ENCODE measurements at places on chromosomes 1 and 21.

DNA sequence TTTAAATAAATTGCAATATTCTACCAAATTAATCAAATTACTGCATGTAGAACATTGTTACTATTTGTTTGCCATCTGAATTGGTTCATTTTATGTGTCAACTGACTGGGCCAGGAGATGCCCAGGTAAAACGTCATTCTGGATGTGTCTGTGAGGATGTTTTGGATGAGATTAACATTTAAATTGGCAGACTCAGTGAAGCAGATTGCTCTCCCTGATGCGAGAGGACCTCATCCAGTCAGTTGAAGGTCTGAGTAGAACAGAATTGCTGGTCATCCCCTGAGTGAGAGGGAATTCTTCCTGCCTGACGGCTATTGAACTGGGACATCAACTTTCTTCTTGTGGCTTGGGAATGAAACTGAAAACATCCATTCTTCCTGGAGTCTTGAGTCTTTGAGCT lies 122.0 kb upstream of the GREM2 start:
- DNase-seq = no peak

- no peak for DNase-seq
Measured at GRCh38 chr1:21619375-21619947, 49.7 kb downstream of the RAP1GAP start.

GRCh38 chr1:108708691-108709660 lies 3.7 kb upstream of the FNDC7 start:
- DNase-seq = peak; percentile 73

DNA sequence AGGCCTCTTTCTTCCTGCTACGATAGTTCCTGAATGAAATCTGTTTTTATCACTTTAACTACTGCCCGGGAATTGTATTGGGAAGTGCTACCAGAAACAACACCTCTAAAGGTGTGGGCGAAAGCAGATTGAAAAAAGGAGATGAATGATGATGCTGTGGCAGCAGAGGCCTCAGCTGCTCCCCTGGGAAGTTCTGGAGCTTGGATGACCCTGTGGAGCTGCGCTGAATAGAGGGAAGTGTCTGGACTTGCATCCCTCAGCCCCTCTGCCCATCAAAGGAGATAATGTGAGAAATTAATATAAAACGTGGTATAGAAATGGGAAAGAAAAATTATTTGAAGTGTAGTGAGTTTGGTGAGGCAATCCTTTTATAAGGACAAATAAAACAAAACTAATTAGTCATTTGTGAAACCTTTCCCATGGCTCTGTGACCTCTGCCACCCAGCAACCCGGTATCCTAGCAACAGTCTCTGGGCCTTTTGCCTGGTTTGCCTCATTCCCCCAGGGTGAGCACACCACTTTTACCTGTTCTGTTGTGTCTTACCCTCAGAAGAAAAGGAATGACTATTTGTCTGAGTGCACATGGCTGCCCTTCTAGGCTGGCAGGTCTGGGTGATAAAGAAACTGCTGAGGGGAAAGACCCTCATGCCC lies 21.3 kb downstream of the OVAAL start:
- no peak for DNase-seq

DNA sequence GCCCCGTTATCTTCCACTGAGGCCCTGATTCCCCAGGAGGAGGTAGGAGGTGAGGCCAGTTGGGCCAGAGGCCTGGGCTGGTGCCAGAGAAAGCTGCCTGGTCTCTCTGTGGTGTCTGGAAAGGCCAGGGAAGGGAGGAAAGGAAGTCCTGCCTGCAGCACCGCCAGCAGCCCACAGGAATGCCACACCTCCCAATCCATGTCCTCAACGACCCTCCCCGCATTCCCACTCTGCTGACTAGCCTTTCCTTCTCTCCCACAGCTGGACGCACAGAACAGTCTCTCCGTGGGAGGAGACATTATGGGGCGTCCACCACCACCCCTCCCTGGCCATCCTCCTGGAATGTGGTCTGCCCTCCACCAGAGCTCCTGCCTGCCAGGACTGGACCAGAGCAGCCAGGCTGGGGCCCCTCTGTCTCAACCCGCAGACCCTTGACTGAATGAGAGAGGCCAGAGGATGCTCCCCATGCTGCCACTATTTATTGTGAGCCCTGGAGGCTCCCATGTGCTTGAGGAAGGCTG lies 18.0 kb downstream of the CSF1 start:
- no peak for DNase-seq

GRCh38 chr1:1318131-1318652 lies 6.3 kb downstream of the INTS11 start:
- no peak for DNase-seq

GRCh38 chr1:2980073-2980791 lies 41.0 kb upstream of the ACTRT2 start:
- no peak for DNase-seq
